ENCODE measurements at places on chromosomes 16 and 17.

DNA sequence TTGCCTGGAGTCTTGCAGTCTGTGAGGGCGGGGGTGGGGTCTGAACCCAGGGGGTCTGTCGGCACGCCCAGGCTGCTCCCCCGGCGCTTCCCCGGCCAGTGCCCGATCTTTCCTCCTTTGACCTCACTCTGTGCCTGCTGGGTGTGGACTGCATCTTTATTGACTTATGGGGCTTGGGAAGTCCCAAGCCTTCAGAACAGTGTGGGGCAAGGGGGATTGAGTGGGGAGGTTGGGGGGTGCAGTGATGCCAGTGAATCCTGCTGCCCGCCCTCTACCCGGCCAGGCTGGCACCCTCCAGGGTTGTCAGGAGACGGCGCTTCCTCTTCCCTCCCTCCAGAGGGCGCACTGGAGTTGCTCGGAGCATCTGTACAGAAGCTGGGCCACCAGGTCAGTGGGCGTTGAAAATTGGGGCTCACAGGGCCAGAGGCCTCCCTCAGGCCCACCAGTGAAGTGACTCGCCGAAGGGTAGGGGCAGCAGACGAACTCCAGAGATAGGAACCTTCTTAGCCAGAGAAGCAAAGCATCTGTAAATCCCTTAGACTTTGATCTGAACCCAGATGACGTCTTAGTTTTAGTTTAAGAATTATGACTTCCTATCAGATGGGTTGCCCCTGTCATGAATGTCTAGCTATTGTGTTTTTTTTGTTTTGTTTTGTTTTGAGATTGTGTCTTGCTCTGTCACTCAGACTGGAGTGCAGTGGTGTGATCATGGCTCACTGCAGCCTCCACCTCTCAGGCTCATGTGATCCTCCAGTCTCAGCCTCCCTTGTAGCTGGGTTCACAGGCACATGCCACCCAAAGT, 184.8 kb upstream of the CIBAR2 start:
- peak; percentile 55 for DNase-seq

GRCh38 chr16:73499276-73499675, 451.3 kb upstream of the ZFHX3 start:
- DNase-seq = no peak

GRCh38 chr17:78815696-78816095, 24.9 kb downstream of the USP36 start:
- DNase-seq = no peak

GRCh38 chr17:48642843-48643696, 16.9 kb upstream of the HOXB9 start:
- DNase-seq = no peak

DNA sequence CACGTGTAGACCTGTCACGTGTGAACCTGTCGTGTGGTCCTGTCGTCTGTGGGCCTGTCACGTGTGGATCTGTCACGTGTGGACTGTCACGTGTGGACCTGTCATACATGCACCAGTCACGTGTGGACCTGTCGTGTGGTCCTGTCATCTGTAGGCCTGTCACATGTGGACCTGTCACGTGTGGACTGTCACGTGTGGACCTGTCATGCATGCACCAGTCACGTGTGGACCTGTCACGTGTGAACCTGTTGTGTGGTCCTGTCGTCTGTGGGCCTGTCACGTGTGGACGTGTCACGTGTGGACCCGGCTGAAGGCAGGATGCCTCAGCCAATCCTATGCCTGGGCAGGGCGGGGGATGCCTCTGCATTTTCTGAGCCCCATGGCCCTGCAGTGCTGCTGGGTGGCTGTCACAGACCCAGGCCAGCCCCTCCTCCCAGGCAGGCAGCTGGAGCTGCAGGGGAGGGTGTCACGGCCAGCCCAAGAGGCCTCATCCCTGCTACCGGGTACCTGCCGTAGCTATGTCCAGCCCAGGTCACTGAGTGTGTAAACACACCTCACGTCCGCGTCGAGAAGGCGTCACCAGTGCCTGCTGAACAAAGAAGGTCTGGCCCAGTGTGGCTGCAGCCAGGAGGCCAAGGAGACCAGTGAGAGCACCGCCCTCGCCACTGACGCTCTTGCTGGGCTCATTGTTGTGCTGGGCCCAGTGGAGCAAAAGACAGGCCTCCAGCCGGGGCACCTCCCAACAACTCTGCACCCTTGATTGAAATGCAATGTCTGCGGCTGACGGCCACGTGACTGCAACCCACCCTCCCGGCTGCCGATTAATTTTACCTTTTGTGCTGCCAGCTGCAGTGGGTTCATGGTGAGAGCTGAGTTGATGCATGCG, 18.6 kb upstream of the ACSF3 start:
- no peak for DNase-seq

DNA sequence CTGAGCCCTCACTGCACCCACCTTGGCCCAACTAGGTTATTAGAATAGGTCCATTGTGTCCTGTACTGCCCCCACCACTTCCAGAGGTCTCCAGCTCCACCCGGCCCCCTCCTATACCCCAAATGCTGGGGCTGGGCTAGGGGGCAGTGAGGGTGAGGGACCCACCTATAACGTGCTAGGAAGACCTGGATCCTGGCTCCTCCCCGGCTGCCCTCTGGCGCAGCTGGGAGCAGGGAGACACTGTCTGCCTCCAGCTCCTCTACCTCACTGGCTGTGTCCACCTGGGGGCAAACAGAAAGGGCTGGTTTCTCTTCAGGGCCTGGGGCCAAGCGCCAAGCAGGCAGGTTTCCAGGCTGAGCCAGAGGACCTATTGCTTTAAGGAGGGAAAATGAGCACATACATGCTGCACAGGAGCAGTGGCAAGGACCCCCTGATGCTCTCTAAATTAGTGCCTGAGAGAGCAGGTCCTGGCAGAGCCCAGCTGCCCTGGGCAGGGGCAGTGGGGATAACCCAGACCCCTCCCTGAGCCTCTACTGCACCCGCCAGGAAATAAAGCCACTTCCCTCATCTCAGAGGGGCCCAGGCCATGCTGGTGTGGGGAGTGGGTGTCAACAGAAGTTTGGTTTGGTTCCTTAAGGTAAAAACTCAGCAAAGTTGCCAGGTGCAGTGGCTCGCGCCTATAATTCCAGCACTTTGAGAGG, 12.2 kb downstream of the TSPOAP1 start:
- no peak for DNase-seq

DNA sequence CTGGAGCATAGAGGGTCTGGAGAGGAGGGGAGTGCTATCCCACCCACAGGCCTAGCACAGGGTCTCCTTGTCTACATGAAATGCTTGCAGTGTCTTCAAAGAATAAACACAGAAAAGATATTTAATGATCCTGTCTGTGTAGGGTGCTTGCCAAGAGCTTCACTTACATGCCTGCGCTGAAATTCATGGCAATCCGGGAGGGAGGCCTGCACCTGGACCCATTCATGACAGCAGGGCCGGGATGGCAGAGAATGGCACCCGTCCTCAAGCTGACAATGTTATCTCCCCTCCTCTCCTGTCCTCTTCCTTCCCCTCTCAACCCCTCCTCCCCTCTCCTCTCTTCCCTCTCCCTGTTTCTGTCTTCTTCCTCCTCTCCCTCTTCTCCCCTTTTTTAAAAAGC, 2.1 kb downstream of the ADGRG3 start:
- no peak for DNase-seq

DNA sequence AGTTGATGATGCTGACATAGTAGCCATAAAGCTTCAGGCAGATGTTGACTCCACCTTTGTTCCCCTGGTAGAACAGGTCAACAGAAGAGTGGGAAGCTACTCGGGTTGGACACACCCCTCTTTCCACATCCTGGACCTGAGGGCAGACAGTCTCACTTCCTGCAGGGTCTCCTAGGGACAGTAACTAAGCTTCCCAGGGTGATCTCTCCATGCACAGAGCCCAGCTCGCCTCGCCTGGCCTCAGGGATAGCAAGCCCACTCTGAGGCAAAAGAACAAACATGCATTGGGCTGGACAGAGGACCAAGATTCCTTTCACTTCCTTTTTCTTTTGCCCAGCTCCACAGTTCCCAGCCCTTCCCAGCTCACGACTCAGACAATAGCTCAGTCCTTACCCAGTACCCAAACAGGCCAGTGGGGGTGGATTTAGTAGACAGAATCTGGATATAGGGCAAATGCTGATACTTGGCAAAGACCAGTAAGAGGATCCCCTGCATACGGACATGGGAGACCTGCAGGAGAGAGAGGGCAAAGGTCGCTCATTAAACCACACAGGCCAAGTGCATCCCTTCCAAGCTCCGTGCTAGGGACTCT, 7.0 kb downstream of the INPP5K start:
- no peak for DNase-seq

GRCh38 chr16:88711750-88712340, 5.5 kb downstream of the CTU2 start:
- no peak for DNase-seq

GRCh38 chr16:4345836-4346781, 5.0 kb downstream of the PAM16 start:
- DNase-seq = no peak

DNA sequence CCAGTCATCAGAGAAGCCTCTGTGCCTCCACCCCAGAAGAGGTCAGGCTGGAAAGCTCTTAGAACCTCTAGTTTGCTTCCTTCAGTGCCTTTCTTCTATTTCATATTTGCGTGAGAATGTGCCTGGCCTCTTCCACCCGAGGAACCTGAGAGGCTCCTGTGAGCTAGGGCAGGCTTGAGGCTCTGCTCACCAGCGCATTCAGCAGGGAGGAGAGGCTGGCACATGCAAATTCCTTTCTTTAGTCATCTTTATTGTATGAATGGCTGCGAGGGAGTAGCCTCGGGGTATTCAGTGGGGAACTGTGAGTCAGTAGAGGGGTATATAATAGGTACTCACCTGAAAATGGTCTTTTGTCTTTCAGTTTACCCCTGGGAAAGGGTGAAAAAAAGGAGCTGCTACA, 268.3 kb downstream of the ABCC12 start:
- DNase-seq = no peak

- DNase-seq = no peak
Measured at GRCh38 chr16:90046971-90047713, 27.9 kb upstream of the DBNDD1 start.

DNA sequence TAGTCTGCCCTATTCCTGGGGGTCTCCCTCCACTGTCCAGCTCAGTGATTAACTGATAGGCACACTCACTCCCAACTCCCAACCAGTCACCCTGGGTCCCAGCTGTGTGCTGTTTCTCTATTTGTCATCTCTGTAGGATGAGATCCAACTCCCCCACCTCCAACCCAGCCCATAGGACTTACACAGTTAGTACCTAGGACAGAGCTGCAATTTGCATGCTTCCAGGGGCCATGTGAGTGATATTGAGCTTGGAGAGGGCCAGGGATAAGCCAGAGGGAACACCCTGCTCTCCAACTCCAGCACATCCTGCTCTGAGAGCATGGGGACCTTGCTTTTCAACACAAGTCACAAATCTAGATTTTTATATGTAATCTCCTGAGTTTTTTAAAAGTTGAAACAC, 8.8 kb downstream of the C17orf113 start:
- no peak for DNase-seq

DNA sequence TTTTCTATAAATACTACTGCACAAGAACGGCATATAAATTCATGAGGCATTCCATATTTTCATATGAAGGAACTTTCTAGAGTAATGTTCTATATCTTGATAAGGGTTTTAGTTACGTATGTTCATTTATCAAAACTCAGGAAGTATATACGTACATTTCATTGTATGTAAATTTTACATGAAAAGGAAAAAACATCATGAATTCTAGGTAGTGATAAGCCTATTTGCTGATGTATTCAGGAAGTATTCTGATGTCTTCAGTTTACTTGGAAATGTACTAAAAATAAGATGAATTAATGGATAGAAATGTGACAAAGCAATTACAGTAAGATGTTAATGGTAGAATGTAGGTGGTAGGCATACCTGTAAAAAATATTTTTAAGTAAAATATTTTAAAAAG, 4.7 kb downstream of the DGKE start:
- no peak for DNase-seq

- no peak for DNase-seq
Measured at GRCh38 chr16:50617646-50618184, 63.4 kb downstream of the SNX20 start.

GRCh38 chr17:17965152-17965721, 7.0 kb downstream of the TOM1L2 start:
- no peak for DNase-seq

DNA sequence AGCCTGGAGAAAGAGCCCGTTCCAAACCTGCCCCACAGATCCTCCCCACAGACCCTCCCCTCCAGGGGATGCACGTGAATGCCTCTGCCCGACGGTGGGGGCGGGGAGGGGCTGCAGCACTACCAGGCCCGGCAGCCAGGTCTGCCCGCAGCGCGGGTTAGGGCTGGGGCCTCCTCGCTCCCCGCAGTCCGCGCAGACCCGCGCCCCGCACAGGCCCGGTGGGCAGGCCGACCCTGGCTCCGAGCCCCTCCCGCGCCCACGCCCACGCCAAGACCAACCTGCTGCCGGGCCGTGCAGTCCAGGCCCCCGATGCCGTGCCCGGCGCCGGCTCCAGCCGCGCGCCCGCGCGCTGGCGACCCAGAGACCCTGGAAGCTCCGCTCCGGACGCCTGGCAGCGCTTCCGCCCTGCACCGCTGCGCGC, at the start of gene RPUSD1:
RPUSD1 (minus strand) TSS at position 404 of the 421 bp plus-strand sequence. CDS start 644 bp downstream, outside the sequence.
- DNase-seq = no peak

DNA sequence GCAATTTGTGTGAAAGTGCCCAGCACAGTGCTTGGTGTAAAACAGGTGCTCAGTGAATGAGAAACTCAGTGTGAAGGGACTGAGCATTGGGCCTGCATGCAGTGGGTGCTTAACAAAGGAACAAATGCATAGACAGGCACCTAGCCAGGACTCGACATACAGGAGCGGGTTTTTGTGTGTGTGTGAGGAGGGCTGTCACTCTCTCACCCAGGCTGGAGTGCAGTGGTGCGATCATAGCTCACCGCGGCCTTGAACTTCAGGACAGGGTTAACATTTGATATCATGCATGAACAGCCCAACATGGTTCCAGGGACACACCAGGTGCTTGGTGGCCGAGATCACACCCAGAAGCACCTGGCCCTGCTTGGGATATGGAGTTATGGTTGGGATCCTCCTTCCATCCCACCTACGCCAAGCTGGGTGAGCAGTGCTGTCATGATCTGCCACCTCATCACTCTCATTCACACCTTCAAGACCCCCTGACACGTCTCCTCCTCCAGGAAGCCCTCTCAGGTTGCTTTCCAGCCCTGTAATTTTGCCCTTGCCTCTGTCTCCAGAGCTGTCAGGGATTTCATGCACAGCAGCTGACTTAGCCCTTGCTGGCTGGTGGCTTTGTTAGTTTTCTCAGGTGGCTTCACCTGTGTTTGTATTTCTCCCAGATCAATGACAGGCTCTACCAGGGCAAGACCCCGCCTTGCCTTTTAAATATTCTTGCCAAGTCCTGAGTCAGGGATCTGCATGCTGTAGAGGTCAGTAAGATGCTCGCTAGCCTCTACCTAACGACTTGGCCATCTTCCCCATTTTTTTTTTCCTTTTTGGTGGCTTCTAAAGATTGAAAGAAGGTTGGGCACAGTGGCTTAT, 66.4 kb downstream of the OR1D5 start:
- DNase-seq = no peak

All from Kasumi-1 (cell line).